ENCODE measurements at places on chromosomes 7 and 10.

GRCh38 chr7:153566324-153566723 is 485.9 kb upstream of the DPP6 start:
- DNase-seq, result no peak

GRCh38 chr10:13000431-13000830 is 1.1 kb downstream of the CCDC3 start:
- DNase-seq, result no peak

DNA sequence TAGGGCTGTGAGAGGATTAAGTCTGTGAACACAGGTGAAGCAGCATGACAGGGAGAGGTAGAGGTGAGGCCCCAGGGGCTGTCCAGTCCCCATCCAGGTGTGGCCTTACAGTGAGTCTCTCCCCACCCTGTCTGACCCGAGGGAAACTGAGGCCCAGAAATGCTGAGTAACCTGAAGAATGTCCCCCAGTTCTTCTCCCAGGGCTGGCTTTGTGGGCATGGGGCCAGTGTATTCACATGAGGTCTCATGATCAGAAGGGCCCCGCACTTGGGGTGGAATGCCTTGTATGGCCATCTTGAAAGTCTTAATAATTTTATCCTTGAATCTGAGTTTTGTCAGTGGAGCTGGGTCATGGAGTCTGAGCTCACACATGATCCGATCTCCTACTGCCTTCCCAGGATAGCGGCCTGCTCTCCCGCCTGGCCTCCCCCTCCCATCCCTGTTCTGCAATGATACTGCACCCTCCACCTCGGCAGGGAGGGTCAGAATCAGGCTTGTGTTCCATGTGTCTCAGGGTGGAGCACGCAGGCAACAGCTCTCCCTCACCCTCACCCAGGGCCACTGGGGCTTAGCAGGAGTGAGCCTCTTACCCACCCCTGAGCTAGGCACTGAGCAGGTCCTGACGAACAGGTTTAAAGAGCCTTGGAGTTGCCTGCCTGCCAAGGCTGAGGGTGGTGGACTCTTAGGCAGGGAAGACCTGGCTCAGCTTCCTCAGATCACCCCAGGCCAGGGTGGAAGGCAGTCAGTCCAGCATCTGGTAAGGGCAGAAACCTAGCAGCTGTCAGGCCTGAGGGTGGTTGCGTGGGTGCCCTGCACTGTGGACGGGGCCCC is 41.4 kb upstream of the NPFFR1 start:
- DNase-seq, result no peak

DNA sequence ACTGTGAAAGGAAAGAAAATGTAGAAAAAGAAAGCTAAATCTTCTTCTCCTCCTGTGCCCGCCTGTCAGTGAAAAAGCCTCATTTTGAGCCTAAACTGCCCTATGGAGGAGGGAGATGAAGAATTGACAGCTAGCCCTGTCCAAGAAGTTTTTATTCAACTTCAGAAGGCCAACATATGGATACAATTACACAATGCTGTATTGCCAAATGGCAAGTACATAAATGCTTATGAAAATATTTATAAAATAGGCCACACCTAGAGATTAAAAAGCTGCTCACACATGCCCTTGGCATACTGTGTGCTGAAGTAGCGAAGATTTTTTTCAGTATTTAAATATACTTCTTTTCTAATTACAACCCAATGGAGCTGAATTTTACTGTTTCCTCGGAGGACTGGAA is 65.1 kb upstream of the NEBL start:
- DNase-seq, result no peak
